ENCODE measurements at places on chromosomes 5 and 9.

DNA sequence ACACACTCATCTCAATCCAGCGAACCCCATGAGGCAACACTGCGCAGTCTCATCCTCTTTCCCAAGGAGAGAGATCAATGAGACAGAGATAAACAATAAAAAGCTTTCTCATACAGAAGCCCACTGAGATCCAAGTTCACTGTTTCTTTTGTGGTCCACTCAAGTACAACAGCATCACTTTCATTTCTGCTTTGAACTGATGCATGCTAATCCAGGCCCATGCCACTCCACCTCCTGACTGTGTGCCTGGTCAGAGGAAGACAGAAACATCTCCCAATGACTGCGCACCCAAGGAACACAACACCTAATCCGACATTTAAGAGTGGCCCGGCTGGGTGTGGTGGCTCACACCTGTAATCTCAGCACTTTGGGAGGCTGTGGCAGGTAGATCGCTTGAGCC, 104.0 kb downstream of the SERINC5 start:
- no peak for DNase-seq

DNA sequence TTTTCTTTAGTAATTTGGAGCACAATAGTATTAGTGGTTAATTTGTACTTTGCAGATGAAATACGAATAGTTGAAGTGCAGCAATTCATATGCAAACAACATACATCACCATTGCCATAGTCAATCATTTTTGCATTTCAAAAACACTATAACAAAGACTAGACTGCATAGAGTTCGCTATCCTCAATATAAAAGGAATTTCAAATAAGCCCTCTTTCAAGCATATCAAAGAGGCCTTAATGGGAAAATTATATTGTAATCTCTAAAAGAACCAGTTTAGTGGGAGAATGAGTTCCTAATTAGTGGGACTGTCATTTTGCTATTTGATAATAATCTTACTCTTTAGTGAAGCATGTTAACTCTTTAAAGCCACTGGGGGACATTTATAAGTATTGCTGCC, 2302.3 kb upstream of the C9orf72 start:
- DNase-seq = no peak

GRCh38 chr5:90881626-90882150, 323.1 kb downstream of the ADGRV1 start:
- no peak for DNase-seq

DNA sequence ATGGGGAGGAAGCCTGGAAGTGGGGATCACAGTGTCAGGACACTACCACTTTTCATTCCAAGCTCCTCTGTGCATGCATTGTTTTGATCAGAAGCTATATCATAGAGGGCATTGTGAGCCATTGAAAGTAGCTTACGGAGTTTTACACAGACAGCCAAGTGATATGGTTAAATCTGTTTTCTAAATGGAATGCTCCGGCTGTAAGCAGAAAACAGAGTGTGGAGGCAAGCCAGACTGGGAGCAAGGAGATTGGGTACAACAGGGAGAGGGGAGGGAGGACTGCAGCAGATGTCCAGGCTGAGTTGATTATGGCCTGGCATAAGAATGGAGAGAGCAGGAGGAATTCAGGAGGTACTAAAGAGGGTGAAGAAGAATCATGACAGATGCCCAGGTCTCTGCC, 15.5 kb upstream of the SOWAHA start:
- peak; percentile 40 for DNase-seq

DNA sequence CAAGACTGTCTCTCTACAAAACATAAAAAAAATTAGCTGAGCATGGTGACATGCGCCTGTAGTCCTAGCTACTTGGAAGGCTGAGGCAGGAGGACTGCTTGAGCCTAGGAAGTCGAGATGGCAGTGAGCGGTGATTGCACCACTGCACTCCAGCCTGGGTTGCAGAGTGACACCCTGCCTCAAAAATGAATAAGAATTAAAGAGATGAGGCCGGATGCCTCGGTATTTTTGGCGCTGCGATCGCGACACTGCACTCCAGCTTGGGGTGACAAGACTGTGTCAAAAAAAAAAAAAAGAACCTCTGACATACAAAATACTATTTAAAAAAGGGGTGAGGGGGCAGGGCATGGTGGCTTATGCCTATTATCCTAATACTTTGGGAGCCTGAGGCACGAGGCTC, 7.3 kb downstream of the GPBP1 start:
- no peak for DNase-seq

- no peak for DNase-seq
Measured at GRCh38 chr9:98791608-98792490, 4.5 kb downstream of the ANKS6 start.

DNA sequence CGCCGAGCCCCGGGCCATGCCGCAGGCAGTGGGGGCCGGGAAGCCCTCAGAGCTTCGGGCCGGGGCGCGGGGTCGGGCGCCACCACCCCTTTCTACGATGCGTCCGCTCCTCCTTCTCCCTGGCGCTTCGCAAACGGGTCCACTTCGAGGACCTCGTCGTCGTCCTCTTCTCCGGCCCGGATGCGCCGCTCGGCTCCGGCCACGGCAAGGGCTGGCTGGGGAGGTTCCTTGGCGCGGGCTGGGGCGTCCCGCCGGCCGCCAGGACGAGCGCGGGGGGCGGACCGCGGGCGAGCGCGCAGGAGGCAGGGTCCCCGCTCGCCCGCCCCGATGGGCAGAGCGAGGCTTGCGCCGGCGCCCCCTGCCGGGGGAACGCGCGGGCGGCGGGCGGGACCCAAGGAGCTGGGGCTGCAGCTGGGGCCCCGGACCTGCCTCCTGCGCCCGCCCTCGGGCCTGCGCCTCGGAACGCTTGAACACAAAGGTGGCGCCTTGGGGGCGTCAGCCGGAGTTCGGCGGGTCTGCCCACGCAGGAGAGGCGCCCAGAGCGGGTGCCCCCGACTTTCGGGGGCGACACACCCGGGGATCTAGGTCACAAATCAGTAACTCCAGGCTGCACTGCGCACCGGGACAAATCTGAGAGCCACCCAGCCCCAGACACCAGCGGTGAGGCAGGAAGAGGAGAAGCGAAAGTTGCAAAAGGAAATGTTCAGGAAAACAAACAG, at the start of gene ROR2:
ROR2 (minus strand) TSS at position 283 of the 719 bp plus-strand sequence.
- peak; percentile 49 for DNase-seq

GRCh38 chr5:110663525-110663924, 62.9 kb downstream of the TMEM232 start:
- DNase-seq = no peak

DNA sequence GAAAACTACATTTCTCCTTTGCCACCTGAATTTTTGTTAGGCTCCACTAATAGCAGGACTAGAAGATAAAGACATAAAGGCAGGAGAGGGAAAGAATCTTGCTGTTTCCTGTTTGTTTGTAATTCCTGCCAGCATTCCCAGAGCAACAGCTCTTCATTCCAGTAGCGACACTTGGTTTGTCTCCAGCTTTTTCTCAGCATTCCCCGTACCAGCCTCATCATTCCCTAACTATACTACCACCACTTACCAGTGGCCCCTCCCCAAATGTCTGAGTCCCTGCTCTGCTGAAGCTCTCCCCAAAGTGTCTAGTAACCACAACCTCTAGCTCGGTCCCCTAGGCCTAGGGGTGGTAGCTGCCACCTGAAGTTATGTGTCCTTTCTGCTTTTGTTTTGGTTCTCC, 18.6 kb downstream of the CETN3 start:
- no peak for DNase-seq

GRCh38 chr5:153799466-153799865, 239.2 kb downstream of the FAM114A2 start:
- no peak for DNase-seq

GRCh38 chr9:109242014-109242413, 75.0 kb upstream of the FRRS1L start:
- peak; percentile 52 for DNase-seq

- peak; percentile 25 for DNase-seq
Measured at GRCh38 chr5:177403102-177403791, 2.8 kb upstream of the PFN3 start.

GRCh38 chr9:130425741-130426466, 18.9 kb upstream of the ASS1 start:
- no peak for DNase-seq

DNA sequence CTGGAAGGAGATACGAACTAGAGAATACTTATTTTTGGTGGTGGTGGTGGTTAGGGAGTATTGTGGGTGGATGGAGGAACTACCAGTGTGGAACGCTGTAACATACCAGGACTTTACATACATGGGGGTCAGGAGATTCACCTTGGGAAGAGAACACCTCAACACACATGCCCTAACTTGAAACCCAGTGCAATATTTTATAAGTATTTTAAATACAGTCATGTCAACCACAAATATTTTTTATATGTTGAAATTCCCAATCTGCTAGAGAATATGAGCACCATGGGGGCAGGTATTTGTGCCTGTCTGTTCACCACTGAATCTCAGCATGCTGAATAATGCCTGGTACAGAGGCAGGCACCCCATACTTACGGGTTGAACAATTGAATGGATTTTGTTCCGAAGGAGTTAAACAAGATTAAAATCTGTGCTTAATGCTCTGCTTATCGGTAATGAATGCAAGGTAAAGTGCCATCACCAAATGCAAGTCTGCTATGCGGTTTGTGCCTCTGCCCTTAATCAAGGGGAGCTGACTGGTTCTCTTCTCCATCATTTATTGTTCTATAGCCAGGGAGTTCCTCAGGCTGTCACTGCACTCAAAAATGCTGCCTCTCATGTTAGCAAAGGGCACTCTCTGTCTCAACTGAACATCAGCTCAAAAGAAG, 65.3 kb downstream of the RASEF start:
- no peak for DNase-seq

GRCh38 chr9:85900504-85901201, 40.3 kb upstream of the NAA35 start:
- DNase-seq = peak; percentile 1

DNA sequence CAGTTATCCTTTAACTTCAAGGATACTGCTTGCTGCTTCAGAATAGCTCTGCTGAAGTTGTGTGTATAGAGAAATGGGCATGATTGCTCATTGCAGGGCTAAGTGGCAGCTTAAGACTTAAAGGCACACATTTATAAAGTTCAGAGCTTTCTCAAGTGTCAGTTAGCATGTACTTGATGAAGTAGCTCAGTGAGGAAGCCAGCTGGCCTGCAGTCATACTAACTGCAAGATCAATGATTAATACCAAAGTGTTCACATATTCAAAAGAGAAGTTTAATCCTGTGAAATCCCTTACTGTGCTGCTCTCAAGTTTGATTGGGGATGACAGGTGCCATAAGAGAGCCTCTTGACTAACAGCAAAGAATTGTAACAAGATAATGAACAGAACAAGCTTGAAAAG, 483.4 kb upstream of the NUDT12 start:
- DNase-seq = peak; percentile 99

GRCh38 chr5:16412556-16412955, 53.0 kb downstream of the ZNF622 start:
- no peak for DNase-seq

GRCh38 chr9:126592461-126592860, 21.3 kb upstream of the LMX1B start:
- no peak for DNase-seq

DNA sequence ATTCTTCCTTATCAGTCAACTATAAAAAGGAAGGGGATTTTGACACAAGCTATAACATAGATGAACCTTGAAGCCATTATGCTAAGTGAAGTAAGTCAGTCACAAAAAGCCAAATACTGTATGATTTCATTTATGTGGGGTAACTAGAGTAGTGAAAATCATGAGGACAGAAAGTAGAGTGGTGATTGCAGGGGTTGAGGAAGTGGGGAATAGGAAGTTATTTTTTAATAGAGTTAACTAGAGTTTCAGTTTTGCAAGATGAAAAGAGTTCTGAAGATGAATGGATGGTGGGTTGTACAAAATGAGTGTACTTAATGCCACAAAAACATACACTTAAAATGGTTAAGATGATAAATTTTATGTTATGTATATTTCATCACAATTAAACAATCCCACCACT, 65.4 kb upstream of the FAM174A start:
- DNase-seq = no peak

DNA sequence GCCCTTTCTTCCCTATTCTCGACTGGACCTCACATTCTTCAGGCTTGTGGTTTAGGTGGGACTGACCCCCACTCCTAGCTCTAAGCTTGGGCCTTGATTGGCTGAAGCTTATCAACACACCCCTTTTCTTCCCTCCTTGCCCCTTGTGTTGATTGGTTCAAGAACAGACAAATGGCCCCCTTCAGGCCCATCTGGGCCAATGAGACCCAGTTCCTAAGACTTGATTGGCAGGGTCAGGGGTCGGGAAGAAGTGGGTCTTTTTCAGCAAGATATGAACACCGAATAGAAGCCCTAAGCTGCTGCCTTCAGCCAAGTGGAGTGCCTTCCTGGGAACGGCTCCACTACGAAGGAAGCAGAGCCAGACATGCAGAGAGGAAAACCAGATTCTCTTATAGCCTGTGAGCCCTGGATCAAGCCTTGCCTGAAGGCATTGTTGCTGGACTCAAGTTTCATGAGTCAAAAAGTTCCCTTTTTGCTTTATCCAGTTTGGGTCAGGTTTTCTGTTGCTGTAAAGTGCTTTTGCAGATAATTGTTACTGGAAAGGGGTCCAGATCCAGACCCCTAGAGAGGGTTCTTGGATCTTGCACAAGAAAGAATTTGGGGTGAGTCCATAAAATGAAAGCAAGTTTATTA, 22.4 kb upstream of the NCS1 start:
- DNase-seq = no peak

- DNase-seq = no peak
Measured at GRCh38 chr9:130298662-130299279, 33.2 kb downstream of the HMCN2 start.

DNA sequence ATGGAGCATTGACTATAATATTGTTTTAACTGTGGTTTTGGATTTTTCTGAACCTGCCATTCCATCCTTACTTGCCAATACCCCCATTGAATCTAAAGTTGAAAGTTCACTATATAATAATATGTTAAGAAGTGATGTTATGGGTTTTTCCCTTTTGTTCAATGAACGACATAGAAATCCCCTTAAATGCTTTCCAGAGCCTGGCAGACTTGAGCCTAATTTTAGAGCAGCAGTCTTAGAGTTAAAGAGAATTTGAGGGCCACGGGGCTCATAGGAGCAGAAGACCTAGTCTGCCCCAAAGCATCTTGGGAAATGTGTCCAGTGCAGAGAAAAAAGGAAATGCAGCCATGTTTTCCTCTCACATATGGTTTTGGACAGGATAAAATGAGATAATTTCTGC, 146.1 kb upstream of the SLC44A1 start:
- DNase-seq = no peak

DNA sequence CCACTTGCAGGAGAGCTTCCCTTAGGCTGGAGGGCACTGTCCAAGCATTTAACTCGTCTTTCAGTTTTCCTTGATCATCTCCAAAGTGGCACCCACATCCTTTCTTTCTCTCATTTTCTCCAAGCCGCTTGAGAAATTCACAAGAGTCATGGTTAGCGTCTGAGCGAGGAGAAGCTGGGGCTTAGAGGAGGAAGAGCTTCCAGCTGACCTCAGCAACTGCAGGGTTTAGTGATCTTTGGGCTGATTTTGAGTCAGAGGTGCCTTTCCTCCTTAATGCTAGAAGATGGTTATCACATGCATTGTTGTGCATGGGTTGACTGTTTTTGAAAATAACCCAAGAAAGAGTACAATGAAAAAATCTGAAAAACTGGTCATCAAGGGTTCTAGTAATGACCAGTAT, 134.7 kb downstream of the GADD45G start:
- no peak for DNase-seq

- DNase-seq = peak; percentile 54
Measured at GRCh38 chr5:72108202-72109061, 1.2 kb downstream of the MAP1B start.
